ENCODE measurements at places on chromosomes 4 and X.

- H3K4me1 ChIP-seq = peaks cover 6% of the 10 kb centered on the region
- peaks cover 10% of the 10 kb centered on the region for H3K27me3 ChIP-seq
- no peak overlapping the region for H3K27ac ChIP-seq
- H3K36me3 ChIP-seq = no peaks in the 10 kb centered on the region
- DNase-seq = no peak
Measured at GRCh38 chr4:41429280-41429669, 108.7 kb upstream of the LIMCH1 start.

- no peak overlapping the region for H3K27ac ChIP-seq
- no peaks in the 10 kb centered on the region for H3K27me3 ChIP-seq
- H3K4me1 ChIP-seq = no peaks in the 10 kb centered on the region
- peak; percentile 44 for DNase-seq
- H3K4me3 ChIP-seq = no peak overlapping the region
Measured at GRCh38 chr4:78293821-78294301, 236.7 kb downstream of the FRAS1 start.

DNA sequence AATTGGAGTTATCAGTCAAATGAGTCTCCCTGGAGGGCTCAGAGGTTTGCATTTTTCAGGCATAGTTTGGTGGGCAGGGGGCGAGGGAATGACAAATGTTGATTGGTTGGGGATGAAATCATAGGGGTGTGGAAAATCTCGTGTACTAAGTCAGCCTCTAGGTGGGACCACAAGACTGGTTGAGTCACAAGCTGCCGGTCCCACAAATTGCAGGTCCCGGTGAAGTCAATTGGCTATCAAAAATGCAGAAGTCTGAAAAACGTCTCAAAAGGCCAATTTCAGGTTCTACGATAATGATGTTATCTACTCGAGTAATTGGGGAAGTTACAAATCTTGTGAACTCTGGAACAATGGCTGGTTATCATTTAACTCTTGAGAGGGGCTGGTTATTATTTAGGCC is 98.8 kb upstream of the DHX15 start:
- no peaks in the 10 kb centered on the region for H3K36me3 ChIP-seq
- H3K4me1 ChIP-seq = no peaks in the 10 kb centered on the region
- no peak overlapping the region for H3K4me3 ChIP-seq
- no peak overlapping the region for H3K27ac ChIP-seq
- no peak for DNase-seq

DNA sequence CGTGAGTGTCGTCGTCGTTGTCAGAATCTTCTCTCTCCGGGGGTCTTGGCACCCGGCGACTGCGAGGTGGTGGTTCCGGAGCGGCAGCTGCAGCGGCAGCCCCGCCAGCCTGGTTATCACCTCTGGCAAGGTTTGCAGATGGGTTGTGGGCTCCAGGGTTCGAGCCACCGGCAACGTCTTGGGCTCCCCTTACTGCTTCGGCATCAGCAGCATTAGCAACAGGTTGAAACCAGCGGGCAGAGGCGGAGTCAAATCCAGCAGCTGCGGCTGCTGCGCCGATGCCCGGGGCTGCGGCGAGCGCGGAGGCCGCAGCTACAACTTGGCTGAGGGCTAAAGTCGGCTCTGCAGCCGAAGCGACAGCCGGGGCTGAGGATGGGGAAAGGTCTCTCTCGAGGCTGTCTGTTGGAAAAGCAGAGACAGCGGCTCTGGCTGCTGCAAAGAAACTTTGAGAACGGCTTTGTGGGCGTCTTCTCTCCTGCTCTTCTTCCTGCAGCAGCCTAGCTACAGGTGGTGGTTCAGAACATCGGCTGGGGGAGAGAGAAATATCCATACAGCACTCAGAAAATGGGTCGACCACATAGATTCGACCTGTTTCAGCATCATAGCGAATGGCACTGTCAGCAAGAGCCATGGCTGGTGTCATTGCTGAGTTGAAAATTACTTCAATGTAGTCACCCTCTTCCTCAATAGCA is 3.6 kb downstream of the IRS4 start:
- H3K4me1 ChIP-seq = peaks cover 4% of the 10 kb centered on the region
- H3K27ac ChIP-seq = no peak overlapping the region
- no peaks in the 10 kb centered on the region for H3K36me3 ChIP-seq
- DNase-seq = peak; percentile 60
- H3K27me3 ChIP-seq = peaks cover 71% of the 10 kb centered on the region

- no peak for DNase-seq
- no peak overlapping the region for H3K4me3 ChIP-seq
- no peaks in the 10 kb centered on the region for H3K4me1 ChIP-seq
- H3K36me3 ChIP-seq = no peaks in the 10 kb centered on the region
- no peaks in the 10 kb centered on the region for H3K27me3 ChIP-seq
- H3K27ac ChIP-seq = no peak overlapping the region
Measured at GRCh38 chrX:131308980-131309379, 19.9 kb upstream of the IGSF1 start.

DNA sequence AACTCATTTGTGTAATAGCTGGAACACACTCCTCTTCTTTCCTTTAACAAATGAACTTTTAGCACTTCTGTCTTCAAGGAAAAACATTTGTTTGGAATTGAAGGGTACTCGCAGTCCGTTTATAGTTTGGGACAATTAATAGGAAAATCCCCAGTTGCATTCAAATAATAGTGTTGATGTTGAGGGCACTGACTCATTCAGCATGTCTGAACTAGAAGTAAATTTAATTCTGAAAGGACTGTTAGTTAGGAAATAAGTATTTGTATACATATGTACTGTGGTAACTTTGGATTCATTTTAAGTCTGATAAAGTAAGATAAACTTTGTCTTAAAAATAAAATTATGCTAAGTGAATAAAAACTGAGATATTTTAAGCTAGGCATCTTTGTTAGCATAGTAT is 27.2 kb downstream of the FAM199X start:
- no peak overlapping the region for H3K27ac ChIP-seq
- no peak for DNase-seq
- peaks cover 38% of the 10 kb centered on the region for H3K36me3 ChIP-seq

All from cardiac muscle cell (in vitro differentiated cells and primary cell).